ENCODE measurements at places on chromosomes 16 and 17. TPM values are rescaled to one million over a fixed set of nuclear protein-coding genes. Genes with fewer than 3 reads are reported as not detected.

The CACNA1H gene
- total RNA-seq = 0.63 TPM

The MYH1 gene
- total RNA-seq = not detected

The TMEM231 gene
- 6.4 TPM for total RNA-seq

The ABCC3 gene
- total RNA-seq = not detected

The PPP1R27 gene
- total RNA-seq = not detected

The CPNE2 gene
- total RNA-seq = 4.8 TPM

The UMOD gene
- not detected for total RNA-seq

The NOD2 gene
- total RNA-seq = 3.8 TPM

The AATK gene
- 0.15 TPM for total RNA-seq

All from activated CD8-positive, alpha-beta memory T cell treated with anti-CD3 and anti-CD28 coated beads for 36 hours (primary cell).